ENCODE measurements at places on chromosomes 7 and 10.

DNA sequence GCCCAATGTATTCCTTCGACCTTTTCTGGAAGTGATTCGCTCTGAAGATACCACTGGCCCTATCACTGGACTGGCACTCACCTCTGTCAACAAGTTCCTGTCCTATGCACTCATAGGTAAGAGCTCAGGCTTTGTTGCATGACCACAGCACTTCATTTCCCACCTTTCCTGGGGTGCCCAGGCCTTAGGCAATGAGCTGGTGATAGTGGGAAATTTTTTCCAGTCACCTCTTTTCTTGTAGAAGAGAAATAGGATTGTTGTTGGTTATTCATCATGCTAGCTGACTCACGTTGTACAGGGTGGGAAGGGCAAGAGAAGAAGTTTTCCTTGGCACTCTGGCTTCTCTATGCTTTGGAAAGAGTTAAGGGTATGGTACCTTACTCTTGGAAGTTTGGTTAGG lies 51.4 kb upstream of the NFKB2 start:
- DNase-seq = no peak
- H3K4me3 ChIP-seq = no peak overlapping the region
- H3K4me1 ChIP-seq = no peaks in the 10 kb centered on the region
- no peak overlapping the region for H3K27ac ChIP-seq
- no peaks in the 10 kb centered on the region for H3K27me3 ChIP-seq

DNA sequence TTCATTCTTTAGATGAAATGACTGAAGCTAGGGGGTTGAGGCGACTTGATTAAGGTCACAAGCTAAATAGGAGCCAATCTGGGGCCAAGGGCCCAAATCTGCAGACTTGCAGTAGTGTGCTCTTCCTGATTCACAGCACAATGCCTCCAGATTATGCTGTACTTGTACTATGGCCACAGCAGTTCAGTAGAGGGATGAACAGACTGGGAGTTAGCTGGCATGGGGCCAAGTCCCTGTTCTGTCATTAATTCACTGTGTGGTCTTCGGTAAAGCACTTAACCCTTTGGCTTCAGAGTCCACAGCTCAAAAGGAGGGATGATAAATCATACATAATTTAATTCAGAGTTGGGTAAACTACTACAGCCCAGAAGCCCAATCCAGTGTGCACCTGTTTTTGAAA lies 196.8 kb downstream of the XPNPEP1 start:
- H3K4me1 ChIP-seq = peaks cover 8% of the 10 kb centered on the region
- DNase-seq = peak; percentile 31

GRCh38 chr7:44497155-44498027 lies 6.9 kb upstream of the NUDCD3 start:
- H3K36me3 ChIP-seq = no peaks in the 10 kb centered on the region
- peaks cover 35% of the 10 kb centered on the region for H3K27me3 ChIP-seq
- no peaks in the 10 kb centered on the region for H3K4me1 ChIP-seq

GRCh38 chr10:98338896-98339295 lies 70.9 kb upstream of the LOXL4 start:
- H3K27ac ChIP-seq = no peak overlapping the region
- DNase-seq = no peak
- no peaks in the 10 kb centered on the region for H3K36me3 ChIP-seq

DNA sequence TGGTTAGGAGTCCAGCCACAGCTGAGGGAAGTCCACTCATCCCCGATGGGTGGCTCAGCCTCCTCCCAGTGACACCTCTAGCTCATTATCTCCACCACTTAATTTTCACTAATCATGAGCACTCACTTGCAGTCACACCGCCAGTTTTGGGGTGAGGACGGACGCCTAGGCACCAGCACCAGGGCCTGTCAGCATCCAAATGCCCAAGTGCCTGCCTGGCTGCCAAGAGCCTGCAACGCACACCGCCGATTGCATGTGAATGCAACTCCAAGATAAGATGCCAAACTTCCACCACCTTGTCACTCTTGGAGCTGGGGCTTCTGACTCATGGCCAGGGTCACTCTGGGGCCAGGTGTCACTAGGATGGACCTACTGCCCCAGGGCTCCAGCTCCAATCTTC lies 24.4 kb upstream of the SMARCD3 start:
- H3K36me3 ChIP-seq = no peaks in the 10 kb centered on the region
- no peak overlapping the region for H3K4me3 ChIP-seq
- H3K4me1 ChIP-seq = peaks cover 18% of the 10 kb centered on the region
- H3K27me3 ChIP-seq = peaks cover 8% of the 10 kb centered on the region
- no peak overlapping the region for H3K27ac ChIP-seq
- DNase-seq = no peak

DNA sequence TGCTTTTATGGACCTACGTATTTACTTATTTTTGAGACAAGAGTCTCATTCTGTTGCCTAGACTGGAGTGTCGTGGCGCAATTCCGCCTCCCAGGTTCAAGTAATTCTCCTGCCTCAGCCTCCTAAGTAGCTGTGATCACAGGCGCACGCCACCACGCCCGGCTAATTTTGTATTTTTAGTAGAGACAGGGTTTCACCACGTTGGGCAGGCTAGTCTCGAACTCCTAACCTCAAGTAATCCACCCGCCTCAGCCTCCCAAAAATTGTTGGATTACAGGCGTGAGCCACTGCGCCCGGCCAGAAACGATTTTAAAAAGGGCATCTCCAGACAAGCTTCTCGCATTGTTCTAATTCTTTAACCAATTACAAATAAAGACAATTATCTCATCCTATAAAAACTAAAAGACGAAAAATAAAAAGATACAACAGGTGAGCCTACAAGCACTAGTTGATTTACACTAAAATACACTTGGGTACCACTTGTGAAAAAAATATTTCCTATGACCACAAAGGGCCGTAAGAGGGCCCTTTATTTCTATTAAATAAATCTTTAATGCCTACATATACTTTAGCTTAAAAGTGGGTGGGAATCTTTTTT lies 2.4 kb downstream of the TRA2A start:
- H3K27me3 ChIP-seq = no peaks in the 10 kb centered on the region

- H3K36me3 ChIP-seq = no peaks in the 10 kb centered on the region
- no peak for DNase-seq
- H3K27ac ChIP-seq = peak overlapping the region; percentile 1
These were observed 166.3 kb downstream of the SKIDA1 start for GRCh38 chr10:21359202-21359601.
